Endothelial cell of umbilical vein (primary cell): ENCODE measurements at places on chromosomes 5 and 9. TPM values are rescaled to one million over a fixed set of nuclear protein-coding genes. Genes with fewer than 3 reads are reported as not detected.

Gene ACTBL2
- total RNA-seq = not detected in 2 replicates

Gene FAM153A
- total RNA-seq = not detected in 2 replicates

Gene TAS2R1
- total RNA-seq = not detected in 2 replicates

Gene RAD23B
- 100 and 102 TPM in 2 replicates for total RNA-seq

Gene GARNL3
- total RNA-seq = 5.2 and 8.3 TPM in 2 replicates

Gene ARID3C
- not detected in 2 replicates for total RNA-seq

Gene ADAMTSL2
- not detected in 2 replicates for total RNA-seq

Gene MSX2
- total RNA-seq = not detected in 2 replicates

Gene ANXA1
- 525 and 578 TPM in 2 replicates for total RNA-seq

Gene LECT2
- not detected in 2 replicates for total RNA-seq

Gene PTGR1
- total RNA-seq = 79.1 and 101 TPM in 2 replicates

Gene INSL6
- total RNA-seq = not detected in 2 replicates

Gene KCNN2
- 1.3 and 1.9 TPM in 2 replicates for total RNA-seq

Gene OGN
- not detected in 2 replicates for total RNA-seq

Gene PCDHGA4
- 3.0 TPM in 2 replicates for total RNA-seq

Gene PDE4D
- total RNA-seq = 34.5 and 41.1 TPM in 2 replicates

Gene RCL1
- total RNA-seq = 12.1 and 13.2 TPM in 2 replicates

Gene ANKRD34B
- total RNA-seq = not detected in 2 replicates
